ENCODE measurements at places on chromosomes 5 and 9.

- no peak for DNase-seq
Measured at GRCh38 chr9:85319936-85320656, 421.7 kb downstream of the AGTPBP1 start.

GRCh38 chr9:114138552-114138971 lies 16.8 kb upstream of the COL27A1 start:
- peak; percentile 23 for DNase-seq

DNA sequence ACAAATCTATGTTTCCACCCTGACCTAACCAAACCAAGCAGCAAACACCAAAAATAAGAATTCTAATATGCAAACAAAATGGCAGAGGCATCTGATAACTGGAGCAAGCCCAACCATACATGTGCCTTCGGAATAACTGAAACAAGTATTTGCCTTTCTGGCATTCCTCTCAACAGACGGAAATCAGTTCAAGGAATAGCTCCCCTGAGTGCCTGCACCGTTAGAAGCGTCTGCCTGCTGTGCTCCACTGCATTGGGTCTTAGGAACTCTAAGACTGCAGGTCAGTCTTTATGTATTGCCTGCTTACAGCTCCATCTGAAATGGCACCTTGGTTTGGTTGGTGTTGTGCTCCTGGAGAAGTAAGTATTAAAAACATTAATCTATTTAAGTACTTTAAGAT lies 98.5 kb downstream of the MRPS27 start:
- no peak for DNase-seq

DNA sequence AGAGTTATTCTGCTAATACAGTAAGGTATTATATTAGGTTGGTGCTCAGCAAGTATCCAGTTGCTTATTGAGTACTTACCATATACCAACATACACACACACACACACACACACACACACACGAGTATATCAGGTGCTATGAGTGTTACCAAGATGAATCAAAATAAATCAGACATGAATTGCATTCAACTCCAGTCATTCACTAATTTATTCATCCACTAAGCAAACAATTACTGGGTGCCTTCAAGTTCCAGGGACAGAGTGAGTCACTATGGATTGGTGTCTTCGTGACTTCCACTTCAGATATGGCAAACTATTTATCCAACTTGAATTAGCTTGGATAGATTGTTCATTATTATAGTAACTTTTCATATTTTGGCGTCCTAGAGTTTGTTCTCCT lies 140.7 kb upstream of the SLC44A1 start:
- DNase-seq = no peak

GRCh38 chr5:68261169-68261568 lies 45.6 kb downstream of the PIK3R1 start:
- DNase-seq = no peak

- no peak for DNase-seq
Measured at GRCh38 chr5:137699336-137700281, 36.3 kb downstream of the KLHL3 start.

DNA sequence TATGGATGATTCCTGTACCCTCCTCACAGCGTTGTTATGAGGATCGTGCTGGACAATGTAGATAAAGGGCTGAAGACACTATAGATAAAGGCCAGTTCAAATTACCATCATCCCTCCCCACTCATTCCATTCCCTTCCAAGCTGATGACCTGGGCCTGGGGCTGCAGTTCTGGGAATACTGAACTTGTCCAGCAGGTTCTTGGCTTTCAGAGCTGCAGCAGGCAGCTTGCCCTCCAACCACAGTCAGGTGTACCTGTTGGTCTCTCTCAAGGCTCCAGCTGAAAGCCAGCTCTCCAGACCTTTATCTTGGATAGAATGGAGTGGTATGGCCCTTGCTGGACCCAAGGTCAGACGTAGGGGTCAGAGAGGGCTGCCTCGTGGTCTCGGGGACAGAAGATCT lies 92.5 kb downstream of the PCDH1 start:
- no peak for DNase-seq

GRCh38 chr9:116975126-116975525 lies 288.0 kb downstream of the TRIM32 start:
- DNase-seq = no peak

DNA sequence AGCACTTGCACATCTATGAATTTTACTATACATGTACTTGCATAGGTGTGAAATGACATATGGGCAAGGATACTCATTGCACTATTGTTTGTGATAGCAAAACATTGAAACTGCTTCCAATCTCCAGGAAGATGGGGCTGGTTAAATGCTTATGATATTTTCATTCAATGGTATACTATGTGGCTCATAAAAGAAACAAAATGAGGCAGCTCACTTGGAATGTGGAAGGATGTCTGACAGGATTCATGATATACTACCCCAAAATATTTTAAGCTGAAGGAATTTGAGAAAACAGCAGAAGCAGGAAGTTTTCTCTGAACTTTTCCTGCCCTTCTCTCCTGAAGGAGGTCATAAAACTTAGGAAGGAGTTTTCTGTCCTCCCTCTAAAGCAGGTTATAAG lies 99.6 kb upstream of the CAST start:
- no peak for DNase-seq

GRCh38 chr9:3931996-3932906 lies 367.6 kb downstream of the GLIS3 start:
- no peak for DNase-seq

- DNase-seq = no peak
Measured at GRCh38 chr5:76819851-76820525, 1.2 kb downstream of the F2RL1 start.

DNA sequence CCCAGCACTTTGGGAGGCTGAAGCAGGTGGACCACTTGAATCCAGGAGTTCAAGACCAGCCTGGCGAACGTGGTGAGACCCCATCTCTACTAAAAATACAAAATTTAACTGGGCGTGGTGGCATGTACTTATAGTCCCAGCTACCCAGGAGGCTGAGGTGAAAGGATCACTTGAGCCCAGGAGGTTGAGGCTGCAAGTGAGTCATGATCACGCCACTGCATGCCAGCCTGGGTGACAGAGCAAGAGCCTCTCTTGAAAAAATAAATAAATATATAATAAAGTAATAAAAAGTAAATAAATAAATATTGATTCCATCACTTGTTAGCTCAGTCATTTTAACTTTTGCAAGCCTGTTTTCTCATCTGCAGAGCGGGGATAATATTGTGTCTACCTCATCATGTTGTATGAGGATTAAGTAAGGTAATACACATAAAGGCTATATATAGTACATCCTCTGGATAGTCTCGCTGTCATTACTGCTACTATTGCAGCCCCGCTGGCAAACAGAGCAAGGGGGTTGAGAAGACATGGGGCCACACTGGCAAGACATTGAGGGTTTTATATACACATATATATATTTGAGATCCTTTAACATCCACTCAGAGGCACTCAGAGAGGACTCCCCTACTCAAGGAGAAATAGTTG lies 210.9 kb downstream of the C9orf152 start:
- DNase-seq = no peak

DNA sequence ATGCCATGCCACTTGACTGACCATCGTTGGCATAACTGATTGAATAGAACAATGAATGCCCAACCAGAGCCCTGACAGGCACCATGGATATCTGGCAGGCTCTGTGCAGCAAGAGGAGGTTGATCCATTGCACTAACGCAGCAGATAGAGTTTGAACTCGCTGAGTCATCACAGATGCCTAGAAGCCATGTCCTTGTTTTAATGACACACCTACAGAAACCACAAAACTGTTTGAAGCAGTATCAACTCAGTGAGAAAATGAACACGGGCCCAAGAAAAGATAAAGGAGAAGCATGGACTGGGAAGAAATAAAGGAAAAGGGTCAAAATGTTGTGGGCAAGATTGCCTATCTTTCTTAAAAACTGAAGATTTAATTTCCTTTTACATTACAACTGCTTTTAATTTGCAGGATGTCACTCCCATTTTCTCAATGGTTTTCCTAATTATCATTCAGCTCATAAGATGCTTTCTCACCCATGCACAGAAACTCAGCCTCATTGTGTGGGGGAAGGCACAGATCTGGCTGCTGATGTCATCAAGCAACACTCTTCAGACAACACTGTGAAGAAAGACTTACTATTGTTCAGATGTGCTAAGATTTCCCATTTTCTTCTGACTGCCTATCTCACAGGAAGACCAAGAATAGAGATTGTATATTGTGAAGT lies 129.0 kb downstream of the PIK3R1 start:
- DNase-seq = no peak

GRCh38 chr9:127142931-127143464 lies 20.6 kb upstream of the ANGPTL2 start:
- no peak for DNase-seq

DNA sequence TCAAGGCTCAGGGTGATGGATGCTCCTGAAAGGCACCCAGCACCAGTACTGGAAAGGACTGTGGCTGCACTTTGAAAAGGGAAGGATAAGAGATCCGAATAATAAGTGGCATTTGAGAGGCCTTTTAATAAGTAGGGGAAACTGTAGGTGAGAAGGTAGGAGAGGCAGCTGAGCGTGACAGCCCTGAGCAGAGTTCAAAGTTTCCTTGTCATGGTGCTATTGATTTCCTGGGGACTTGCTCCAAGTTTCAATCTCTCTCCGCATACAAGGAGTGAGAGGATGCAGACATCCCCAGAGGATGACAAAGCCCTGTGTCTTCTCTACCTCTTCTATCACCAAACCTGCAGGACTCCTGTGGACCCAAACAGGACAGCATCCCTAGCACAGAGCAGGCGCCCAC lies 354.5 kb downstream of the SPOCK1 start:
- no peak for DNase-seq

DNA sequence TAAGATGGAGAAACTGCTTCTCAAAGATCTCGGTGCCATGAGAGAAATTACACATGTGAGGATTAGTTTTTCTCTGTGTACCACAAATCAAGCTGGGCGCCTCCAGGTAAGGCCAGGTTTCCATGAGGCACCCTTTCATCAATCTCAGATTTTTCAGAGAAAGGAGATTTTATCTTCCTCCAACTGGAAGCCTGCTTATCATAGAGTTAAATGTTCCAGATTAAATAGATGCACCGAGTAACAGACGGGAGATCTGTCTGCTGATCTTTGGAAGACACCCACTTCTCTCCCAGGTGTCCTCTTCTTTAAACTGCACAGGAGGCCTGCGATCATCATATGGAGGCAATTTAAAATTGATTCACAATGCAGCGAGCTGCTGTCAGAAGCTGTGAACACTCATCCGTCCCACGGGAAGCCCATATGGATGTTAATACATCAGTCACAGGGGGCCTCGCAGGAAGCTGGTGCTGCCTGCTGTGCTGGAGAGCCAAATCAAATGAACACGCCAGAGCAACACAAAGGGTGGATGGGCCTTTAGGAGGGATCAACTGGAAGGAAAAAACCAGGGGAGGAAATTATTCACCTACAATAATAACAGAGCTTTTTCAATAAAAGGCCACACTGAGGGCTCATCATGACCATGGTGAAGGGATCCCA lies 93.3 kb downstream of the TLE1 start:
- no peak for DNase-seq

DNA sequence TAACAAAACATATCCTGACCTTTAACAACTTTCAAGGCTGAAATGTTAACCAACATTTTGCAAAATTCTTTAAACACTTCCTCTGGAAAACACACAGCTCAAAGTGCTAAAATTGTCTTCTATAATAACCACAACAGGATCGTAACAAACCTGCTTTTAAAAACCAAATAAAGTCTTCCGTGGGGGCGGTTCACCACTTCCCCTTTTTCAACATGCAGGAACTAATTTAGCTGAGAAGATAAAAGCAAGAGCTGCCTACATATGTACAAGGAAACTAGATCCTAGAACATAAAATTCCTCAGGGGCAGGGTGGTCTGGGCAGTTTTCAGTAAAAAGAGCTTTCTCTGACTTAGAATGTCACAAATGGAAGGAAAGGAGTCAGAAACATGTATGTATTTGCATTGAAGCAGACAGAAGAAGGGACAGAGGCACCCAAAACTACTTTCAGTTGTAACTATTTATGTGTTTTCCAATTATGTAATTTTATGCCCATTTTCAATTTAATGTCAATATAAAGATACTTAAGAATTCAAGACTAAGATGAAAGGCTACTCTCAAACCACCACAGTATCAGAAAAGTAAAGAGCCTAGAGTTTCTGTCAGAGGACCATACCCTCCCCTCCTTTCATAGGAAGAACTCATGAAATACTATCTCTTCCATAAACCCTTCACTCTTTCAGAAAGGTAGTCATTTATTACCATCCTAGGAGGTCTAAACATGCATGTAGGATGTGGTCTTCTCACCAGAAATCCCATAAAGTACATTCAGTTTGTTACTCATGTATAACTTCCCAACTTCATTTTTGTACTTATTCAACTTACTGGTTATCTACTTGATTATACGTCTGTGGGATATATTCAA lies 185.9 kb upstream of the RASA1 start:
- no peak for DNase-seq

DNA sequence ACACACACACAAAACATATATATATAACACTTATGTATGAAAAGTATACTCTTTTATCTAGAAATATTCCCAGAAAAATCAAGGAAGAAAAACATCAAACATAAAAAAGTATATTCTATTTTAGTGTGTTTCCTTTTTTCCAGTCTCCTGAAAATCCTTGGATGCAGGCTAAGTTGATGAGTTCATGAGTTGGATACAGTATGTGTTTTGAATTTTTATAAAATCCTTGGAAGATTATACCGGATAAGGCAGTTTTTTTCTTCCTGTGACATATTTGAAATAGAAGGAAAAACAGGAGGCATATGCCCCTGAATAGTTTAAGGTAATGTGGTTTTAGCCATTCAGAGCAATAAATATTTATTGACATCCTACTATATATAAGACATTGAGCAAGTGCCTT lies 203.6 kb downstream of the SNX18 start:
- DNase-seq = no peak

GRCh38 chr5:68748101-68748500 lies 345.7 kb upstream of the SLC30A5 start:
- DNase-seq = no peak

- DNase-seq = no peak
Measured at GRCh38 chr9:29311221-29311620, 1737.9 kb upstream of the C9orf72 start.

DNA sequence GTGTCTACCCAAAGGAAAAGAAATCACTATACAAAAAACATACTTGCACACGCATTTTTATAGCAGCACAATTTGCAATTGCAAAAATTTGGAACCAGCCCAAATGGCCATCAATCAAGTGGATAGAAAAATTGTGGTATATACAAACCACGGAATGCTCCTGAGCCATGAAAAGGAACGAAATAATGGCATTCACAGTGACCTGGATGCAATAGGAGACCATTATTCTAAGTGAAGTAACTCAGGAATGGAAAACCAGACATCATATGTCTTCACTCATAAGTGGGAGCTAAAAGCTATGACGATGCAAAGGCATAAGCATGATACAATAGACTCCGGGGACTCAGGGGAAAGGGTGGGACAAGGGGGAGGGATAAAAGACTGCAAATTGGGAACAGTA lies 78.4 kb downstream of the ENC1 start:
- DNase-seq = no peak

GRCh38 chr9:114115654-114116125 lies 16.6 kb upstream of the KIF12 start:
- no peak for DNase-seq
